ENCODE measurements at places on chromosomes 13 and 19.

- no peak for DNase-seq
Observed at GRCh38 chr13:19658831-19659230, 25.4 kb downstream of the MPHOSPH8 start.

DNA sequence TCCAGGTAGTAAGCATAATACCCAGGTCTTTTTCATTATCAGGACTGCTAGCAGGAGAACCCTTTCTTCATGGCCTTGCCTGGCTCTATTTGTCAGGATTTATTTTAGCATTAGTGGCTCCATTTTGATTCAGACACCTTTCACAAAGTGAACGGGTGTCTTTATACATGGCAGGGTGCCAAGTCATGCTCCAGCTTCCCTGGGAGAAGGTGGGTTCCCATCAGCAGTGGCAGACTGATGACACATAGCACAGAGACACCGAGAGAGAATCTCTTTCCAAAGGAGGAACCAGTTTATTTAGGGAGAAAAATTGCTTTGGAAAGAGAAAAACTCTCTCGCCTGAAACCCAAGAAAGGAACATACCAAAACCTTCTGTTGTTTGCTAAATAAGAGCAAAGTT, 135.3 kb upstream of the TMTC4 start:
- DNase-seq, result no peak

GRCh38 chr13:44243198-44243857, 130.3 kb upstream of the SERP2 start:
- peak; percentile 59 for DNase-seq

GRCh38 chr13:110254151-110254679, 52.7 kb downstream of the COL4A1 start:
- DNase-seq, result no peak

GRCh38 chr13:44537248-44537647, 38.9 kb downstream of the TSC22D1 start:
- no peak for DNase-seq

DNA sequence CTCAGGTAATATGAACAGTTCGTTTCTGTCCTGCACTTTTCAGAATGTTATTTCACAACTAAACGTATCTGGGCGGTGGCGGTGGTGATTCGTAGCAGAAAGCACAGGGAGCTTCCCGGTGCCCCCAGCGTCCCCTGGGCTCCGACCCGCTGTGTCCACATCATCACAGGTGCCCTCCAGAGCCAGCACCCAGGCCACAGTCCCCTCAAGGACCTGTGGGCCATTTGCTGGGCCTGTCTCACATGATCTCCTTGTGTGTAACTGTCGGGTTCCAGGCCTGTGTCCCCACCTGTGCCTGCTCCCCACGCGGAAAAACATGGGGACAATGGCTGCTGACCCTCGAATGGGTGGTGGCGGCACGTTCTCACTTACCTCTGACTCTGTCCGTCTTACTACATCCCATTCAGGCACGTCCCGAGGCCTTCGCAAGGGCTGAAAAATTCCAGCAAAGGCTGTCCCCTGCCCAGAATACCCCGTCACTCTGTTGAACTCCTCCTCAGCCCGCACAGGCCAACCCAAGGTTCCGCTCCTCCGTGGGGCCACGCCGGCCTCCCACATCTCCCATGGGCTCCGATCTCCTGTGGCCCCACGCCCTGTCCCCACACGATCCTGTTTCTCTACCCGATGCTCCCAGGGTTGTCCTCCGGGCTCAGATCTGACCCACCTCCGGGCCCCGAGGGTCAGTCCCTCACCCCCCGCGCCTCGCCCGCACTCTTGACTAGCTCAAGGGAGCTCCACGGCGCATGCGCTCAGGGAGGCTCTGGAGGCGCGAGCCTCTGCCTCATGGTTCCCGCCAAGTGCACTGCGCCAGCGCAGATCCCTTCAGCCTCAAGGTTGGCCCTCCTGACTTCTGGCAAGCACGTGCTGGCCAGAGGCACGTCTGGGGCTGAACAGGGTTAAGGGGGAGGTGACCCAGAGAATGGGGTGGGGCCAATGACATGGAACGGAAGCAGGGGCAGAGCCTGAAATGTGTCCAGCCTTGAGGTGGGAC, 21.2 kb downstream of the DEDD2 start:
- DNase-seq, result no peak

GRCh38 chr13:81001828-81002385, 661.0 kb upstream of the SPRY2 start:
- no peak for DNase-seq

GRCh38 chr19:39082167-39082566, 2.0 kb upstream of the ACP7 start:
- no peak for DNase-seq

GRCh38 chr19:13294812-13295567, 144.8 kb downstream of the IER2 start:
- DNase-seq, result no peak

- DNase-seq, result no peak
Observed at GRCh38 chr19:3673506-3674439, 26.5 kb downstream of the PIP5K1C start.

DNA sequence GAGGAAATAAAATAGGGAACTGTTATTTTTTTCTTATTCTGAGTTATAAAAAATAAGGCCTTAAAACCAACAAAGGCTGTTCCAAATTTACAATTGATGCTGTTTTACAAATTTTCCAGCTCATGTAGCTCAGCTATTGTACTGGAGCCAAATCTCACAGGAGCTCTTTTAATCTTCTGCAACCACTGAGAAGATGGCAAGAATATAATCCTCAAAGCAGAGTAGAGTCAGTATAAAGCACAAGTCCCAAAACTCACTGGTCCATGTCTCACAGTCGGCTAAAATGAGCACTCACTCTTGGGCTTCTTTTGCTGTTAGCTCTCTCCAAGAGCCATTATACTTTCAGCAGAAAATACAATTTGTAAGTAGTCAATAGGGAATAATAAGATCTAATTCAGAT, 1074.4 kb upstream of the PRR20A start:
- no peak for DNase-seq

DNA sequence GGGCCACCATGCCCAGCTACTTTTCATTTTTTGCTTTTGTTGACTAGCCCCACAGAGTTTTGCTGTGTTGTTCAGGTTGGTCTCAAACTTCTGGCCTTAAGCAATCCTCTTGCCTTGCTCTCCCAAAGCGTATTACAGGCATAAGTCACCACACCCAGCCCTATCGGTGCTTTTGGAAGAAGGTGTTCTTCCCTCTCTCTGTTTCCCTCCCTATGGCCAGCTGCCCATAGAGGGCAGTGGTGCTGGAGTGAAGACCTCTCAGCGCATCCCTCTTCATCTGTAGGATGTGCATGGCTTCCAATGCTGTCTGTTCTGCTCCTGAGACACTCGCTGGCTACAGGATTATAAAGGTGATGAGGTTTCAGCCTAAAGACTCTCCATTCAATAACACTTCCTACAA, 1.3 kb upstream of the CD22 start:
- DNase-seq, result no peak

DNA sequence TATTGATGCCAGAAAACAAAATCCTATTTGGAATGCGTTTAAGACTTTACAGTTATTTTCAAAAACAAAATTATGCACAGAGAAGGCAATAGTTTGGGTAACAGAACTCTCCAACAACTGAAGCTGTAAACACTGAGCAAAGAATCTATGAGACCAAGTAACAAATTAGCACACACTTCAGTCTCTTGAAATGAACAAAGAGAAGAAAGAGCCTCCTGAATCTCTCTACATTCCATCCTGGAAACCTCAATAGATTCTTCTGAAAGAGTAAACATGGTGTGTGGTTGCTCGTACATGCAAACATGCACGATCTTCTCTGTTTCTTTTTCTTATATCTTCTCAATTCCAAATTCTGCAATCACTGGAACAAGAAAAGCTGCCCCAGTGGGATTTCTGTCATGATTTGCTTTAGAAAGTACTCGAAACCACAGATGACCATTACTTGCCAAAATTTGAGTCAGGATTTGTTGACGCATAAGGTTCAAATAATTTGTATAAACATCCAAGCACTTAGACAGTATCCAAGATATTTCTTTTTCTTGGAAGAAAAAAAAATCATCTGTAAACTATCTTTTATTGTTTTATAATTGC, 137.9 kb upstream of the DACH1 start:
- no peak for DNase-seq

GRCh38 chr13:59391696-59392095, 772.0 kb downstream of the DIAPH3 start:
- peak; percentile 96 for DNase-seq

DNA sequence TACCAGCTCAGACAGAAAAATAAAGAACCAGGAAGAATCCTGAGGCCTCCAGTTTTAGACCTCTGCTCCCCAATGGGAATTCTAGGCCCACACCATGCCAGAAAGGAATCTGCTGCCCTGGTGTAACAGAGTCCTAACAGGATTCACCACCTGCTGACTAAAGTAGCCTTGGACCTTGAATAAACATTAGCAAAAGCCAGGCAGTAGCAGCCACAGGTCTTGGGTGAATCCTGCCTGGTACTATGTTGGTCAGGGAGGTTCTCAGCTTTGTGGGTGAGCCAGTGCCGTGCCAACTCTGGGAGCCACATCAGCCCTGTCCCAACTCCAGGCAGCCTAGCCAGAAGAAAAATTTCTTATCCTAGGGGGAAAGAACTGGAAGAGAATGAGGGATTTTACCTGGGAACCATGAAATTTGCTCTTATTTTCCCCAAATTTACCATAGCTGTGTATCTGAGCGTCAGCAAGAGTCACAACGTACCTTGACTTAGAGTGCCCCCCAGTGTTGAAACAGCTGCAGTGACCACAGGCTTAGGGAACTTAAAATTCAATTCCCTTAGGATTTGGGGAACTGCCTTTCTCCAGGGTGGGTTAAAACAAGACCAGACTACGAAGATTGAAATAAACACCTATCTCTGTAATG, 1895.6 kb upstream of the PRR20A start:
- peak; percentile 12 for DNase-seq

GRCh38 chr19:29537181-29537580, 11.4 kb downstream of the VSTM2B start:
- no peak for DNase-seq

GRCh38 chr19:35862528-35862927, 5.8 kb downstream of the KIRREL2 start:
- DNase-seq, result no peak

DNA sequence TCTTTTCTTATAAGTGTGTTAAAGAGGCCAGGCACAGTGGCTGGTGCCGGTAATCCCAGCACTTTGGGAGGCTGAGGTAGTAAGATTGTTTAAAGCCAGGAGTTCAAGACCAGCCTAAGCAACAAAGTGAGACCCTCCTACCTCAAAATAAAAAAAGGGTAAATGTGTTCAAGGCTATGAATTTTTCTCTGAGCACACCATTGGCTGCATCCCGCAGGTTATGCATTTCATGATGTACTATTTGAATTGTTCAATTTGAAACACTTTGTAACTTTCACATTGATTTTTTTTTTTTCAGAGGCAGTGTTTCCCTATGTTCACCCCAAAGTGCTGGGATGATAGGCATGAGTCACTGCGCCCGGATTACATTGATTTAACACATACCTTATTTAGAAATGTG, 138.1 kb downstream of the PTPRS start:
- DNase-seq, result no peak

Data from Kasumi-1 (cell line).